ENCODE measurements at places on chromosomes 11 and 22.

- DNase-seq, result no peak
Observed at GRCh38 chr11:73175551-73176144, 33.5 kb upstream of the FCHSD2 start.

- DNase-seq, result no peak
Observed at GRCh38 chr11:76689313-76690260, 19.0 kb upstream of the LRRC32 start.

- no peak for DNase-seq
Observed at GRCh38 chr22:37731804-37732471, 35.1 kb downstream of the TRIOBP start.

DNA sequence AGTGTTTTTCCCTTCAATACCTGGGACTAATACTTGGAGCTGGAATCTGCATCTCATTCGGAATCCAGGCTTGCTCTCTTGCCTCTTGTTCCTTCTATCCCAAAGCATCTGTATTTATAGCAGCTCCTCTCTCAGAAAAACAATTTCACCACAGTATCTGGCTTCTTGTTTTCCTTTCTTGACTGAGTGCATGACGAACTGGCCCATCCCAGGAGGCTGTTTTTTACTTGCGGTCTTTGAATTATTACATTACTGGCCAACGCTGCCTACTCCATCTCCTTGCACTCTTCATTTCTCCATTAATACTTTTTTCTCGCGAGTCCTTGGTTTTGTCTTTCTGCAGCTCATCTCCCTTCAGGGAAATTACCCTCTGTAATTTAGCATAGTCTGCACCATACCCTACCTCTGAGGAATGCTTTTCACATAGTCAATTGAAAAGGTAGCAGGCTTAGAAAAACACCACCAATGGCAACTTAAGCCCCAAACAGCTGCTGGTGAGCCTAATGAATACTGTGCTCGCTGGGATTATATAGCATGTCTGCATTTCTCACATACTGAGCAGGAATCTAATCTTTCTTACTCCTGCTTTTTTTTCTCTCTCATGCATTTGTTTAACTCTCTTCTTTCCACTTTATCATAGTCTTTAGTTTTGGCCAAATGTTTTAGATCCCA lies 277.4 kb upstream of the SESN3 start:
- no peak for DNase-seq

DNA sequence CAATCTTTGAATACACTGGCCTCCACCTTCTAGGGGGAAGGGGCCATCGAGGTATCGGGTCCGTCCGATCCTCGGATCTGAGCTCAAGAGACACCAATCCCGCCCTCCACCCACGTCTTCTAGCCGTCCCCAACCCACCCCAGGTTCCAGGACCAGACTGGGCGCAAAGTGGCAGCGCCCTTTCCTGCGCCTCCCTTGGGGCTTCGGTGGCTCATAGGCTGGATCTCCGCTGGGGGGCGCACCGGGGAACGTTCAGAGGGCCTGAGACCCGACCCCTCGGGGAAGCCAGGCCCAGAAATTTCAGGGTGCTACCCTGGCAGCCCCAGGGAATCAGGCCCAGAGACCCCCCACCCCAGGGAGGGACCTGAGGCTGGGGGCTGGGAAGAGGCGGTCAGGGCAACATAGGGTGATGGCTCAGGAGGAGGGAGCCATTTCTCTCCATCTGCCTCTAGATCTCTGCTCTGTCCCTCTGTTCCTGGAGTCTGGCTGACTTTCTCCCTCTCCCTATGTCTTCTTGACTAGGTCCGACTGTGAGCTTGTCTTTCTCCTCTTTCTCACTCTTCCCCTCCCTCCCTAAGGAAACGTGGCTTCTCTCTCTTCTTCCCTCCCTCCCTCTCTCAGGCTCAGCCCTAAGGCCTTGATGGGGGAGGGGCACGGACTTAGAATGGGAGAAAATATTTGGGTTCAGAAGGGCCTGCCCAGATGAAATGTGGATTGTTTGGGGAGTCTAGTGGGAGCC lies 1.1 kb downstream of the CREB3L1 start:
- peak; percentile 37 for DNase-seq

- DNase-seq, result no peak
Observed at GRCh38 chr11:12745787-12746186, 71.6 kb downstream of the TEAD1 start.

DNA sequence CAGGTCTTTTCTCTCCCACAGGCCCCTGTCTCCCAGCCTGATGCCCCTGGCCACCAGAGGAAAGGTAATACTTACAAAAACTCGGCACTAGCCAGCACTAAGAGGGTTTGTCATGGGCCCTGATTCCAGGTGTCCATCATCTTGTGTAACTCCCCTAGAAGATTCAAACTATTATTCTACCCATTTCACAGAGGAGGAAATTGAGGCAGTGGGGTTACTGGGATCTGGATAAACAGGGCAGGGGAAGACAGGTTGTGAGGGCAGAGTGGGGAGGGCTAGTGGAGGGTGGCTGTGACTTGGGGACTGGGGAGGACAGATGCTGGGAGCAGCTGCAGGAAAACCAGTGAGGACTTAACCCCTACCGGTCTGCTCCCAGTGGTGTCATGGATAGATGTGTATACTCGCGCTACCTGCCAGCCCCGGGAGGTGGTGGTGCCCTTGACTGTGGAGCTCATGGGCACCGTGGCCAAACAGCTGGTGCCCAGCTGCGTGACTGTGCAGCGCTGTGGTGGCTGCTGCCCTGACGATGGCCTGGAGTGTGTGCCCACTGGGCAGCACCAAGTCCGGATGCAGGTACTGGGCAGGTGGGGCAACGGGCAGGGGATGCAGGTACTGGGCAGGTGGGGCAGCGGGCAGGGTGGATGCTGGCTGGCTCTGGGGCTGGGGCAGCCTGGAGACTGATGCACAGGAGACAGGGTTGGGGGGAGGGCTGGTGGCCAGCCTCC lies 1.2 kb downstream of the VEGFB start:
- no peak for DNase-seq

DNA sequence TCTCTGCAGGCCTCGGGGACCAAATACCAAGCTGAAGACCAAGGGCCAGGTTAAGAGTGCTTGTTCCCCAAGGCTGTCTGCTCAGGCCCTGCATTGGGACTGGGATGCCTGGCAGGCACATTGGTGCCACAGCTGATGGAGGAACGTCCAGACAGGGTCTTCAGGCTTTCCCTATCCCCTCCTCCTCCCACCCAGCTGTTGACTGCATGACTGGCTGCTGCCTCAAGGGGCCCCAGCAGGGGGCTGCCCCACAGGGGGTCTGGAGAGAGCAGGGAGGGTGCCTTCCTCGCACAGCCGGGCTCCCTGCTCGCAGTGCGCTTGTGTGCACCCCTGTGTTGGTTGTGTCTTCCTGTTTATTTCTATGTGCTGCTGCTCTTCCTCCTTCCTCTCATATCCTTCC lies 9.9 kb downstream of the RCOR2 start:
- no peak for DNase-seq
